ENCODE measurements at places on chromosomes 5 and 9.

DNA sequence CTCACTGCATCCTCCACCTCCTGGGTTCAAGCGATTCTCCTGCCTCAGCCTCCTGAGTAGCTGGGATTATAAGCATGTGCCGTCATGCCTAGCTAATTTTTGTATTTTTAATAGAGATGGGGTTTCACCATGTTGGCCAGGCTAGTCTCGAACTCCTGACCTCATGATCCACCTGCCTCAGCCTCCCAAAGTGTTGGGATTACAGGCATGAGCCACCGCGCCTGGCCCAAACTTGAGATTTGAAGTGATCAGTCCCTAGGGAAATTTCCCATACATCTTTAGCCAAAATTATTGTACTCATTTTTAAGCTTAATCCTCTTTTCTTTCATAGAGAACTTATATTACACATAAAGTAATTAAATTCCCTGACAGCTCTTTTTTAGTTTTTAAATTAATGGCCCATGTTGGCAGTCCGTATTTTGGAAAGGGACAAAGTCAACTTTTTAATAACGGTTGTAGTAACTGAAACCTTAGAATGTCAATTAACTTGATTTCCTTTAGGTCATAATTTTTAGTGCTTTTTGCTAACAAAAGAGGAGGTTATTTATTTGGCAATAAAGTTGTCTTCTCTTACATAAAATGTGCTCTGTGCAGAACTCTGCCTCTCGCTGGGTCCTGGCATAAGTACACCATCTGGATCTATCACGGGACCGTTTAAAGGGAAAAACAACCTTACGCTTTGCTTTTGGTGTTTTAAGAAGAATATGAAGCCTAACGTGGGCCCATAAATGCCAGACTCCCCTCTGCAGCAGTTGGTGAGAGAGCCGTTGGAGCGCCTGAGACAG lies 142.3 kb upstream of the OTULINL start:
- no peak for DNase-seq

DNA sequence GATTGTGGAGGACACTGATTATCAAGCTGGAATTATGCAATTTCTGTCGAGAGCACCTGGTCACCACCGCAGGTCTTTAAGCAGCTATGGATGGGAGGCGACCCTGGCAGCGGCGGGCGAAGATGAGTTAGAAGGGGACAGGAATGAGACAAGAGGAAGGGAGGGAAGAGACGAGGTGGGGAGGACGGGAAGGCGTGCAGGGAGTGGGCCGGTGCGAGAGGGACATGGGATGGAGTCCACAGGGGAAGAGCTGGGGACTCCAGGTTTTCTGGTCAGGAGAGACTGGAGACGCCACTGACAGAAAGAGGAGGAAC lies 192.3 kb downstream of the MELK start:
- DNase-seq, result no peak

DNA sequence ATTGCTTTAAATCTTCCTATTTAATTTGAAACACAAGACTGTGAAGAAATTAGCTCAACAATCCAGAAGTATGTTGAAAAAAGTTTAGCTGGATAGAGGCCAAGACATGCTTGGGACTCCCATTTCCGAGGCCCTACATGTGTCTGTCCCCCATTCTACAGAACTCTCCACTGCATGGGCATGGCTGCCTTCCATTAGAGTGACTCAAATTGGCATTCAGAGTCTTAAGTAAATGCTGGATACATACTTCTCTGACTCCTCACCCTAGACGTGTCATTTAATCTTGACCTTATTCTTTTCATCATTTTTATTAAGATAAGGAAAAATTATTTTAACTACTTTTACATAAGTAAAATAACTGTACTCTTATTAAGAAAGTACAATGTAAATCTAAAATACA lies 530.4 kb upstream of the CDH9 start:
- no peak for DNase-seq

GRCh38 chr9:89922099-89922498 lies 317.3 kb downstream of the GADD45G start:
- DNase-seq, result no peak

DNA sequence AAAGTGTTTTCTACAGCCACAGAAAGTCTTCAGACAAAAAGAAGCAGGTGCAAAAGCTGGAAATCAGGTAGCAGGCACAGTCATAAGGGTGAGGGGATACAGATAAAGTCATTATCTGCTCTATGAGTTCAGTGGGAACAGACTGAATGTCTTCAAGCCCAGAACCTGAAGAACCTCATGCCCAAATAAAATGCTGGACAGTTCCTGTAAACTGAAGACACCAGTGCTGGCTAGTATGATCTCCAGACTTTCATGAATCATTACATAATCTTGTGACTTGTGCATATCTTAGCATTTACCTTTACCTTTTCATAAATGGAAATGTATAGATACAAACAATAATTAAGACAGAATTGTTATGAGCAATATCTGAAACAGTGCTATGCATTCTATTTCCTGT lies 728.7 kb downstream of the DNAH5 start:
- DNase-seq, result no peak

DNA sequence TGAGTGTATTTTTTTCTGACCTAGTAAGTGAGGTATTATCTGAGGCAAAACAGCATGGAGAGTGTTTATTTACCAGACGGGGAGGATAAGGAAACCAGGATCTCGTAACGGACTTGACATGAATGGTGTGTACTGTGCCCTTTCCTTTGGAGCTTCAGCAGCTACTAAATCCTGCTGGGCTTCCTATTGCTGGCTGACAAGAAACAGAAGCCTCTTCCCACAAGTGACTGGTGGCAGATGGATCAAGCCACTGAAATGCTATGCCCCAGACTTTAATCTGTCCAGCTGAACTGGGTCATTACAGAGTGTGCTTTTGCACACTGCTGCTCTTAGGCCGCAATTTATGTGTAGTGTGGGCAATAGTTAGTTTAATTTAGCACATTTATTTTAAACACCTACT lies 162.7 kb upstream of the MRPS30 start:
- no peak for DNase-seq

DNA sequence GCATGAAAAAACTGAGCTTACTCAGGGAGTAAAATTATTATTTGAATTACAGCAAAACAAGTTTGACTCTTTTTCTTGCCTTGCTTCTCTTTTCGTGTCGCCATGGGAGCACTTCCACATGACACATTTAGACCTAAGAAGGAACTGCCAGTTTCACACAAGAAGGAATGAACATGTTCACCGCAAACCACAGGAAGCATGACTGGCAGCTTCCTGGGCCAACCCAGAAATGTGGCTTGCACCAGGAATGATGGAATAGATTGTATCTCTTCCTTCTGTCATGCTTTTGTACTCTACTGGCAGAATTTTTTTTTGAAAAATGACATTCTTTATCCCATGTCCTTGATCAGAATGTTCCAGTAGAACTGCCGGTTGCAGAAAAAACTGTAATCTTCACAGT lies 32.9 kb upstream of the MAN2A1 start:
- no peak for DNase-seq

GRCh38 chr5:169148138-169148740 lies 152.7 kb downstream of the SLIT3 start:
- no peak for DNase-seq

- no peak for DNase-seq
Observed at GRCh38 chr9:77021922-77022782, 2.7 kb downstream of the FOXB2 start.

DNA sequence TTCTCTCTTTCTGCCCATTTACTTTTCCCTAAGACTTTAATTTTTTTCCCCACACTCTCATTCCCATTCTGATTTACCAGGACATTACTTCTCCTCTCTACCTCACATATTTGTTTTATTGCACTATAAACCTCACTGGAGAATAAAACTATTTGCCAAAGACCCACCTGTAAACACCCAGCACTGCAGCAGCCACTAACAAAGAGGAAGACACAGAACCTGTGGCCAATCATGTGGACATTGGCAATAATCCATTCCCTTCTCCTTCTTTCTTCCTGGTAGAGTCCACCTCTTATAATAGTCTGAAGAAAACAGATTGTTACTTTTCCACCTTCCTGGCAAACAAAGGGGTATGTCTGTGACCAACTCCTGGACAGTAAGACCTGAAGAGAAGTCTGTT lies 8.3 kb upstream of the THBS4 start:
- no peak for DNase-seq

- no peak for DNase-seq
Observed at GRCh38 chr9:106450549-106450948, 412.4 kb upstream of the ZNF462 start.

GRCh38 chr9:7780261-7780988 lies 19.2 kb downstream of the DMAC1 start:
- no peak for DNase-seq

GRCh38 chr5:16572289-16573015 lies 44.3 kb downstream of the RETREG1 start:
- no peak for DNase-seq

GRCh38 chr5:35852084-35852734 lies 4.5 kb upstream of the IL7R start:
- DNase-seq, result peak; percentile 10

DNA sequence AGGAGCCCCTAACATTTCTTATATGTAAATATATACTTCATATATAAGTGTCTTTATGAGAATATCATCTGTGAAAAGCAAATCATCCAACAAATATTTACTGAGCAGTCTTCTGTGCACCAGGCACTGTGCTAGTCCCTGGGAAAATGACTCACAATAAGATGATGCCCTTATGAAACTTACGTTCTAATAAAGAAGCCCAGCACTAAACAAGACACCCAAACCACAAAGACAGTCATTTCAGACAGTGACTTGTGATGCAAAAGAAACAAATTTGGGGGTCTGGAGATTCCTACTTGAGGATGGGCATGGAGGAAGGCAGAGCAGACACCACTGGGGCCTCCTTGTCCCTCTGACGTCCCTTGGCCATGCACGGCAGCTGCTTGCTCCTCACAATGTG lies 30.6 kb upstream of the PPP1R2B start:
- DNase-seq, result no peak

DNA sequence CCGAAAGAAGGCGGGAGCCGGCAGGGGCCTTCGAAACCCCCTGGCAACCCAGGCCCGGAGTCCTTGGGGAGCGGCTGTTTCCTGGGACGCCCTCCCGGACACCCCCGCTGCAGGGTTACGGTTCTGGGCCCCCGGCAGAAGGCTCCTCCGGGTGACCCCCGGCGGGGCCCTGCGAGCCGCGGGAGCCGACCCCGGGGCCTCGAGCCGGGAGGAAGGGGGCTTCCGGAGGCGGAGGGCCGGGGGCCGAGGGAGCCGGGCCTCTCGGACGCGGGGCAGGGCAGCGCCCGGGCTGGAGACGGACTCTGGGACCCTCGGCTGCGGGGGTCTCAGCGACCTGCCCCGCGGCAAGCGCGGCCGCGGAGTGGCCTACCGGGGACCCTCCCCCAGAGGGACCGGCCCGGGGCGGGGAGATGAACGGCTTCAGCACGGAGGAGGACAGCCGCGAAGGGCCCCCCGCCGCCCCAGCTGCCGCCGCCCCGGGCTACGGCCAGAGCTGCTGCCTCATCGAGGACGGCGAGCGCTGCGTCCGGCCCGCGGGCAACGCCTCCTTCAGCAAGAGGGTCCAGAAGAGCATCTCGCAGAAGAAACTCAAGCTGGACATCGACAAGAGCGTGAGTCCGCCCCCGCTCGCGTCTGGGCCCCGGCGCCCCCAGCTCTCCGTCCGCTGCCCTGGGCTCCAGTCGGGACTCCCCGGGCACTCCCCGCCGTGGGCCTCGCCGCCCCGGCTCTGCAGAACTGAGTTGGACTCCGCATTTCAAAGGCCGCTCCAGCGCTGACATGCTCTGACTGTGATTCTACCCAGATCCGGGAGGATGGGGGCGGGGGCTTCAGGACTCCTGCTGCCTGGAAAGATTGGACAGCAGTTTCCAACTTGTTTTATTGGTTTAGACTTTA lies 645 bp downstream of the SAP30L start:
- DNase-seq, result peak; percentile 46

GRCh38 chr5:44294516-44294915 lies 94.7 kb downstream of the FGF10 start:
- no peak for DNase-seq

GRCh38 chr9:138098908-138099791 lies 221.6 kb downstream of the CACNA1B start:
- DNase-seq, result no peak

DNA sequence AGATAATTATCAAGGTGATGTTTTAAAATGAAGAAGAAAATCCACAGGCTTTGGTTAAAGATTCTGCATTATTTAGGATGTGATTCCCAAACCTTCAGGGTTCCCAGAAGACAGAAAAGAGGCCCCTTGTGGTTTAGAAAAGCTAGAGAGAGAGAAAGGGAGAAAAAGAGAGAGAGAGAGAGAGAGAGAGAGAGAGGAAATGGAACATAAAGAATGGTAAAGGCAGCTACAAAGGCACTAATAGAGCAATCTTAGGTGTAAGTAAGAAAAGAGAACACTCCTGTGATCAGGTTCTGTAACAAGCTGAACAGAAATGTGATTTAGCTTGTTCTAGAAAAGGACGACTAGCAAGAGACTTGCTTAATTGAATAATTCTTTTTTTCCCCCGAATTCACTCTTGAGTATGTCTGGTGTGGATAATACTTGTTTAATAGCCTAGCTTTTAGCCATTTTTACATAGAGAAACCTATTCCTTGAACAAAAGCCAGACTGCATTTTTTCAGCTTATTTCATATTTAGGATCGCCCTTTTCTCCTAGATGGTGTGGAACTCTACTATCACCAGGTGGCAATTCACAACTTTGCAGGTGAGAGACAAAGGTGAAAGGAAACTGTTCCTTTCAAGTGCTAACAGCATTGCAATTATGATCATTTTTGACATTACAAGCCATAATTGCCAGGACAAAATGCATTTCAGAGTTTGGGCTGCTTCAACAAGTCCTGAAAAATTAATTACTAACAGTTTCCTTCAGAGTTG lies 57.6 kb upstream of the SH3GL2 start:
- DNase-seq, result no peak

DNA sequence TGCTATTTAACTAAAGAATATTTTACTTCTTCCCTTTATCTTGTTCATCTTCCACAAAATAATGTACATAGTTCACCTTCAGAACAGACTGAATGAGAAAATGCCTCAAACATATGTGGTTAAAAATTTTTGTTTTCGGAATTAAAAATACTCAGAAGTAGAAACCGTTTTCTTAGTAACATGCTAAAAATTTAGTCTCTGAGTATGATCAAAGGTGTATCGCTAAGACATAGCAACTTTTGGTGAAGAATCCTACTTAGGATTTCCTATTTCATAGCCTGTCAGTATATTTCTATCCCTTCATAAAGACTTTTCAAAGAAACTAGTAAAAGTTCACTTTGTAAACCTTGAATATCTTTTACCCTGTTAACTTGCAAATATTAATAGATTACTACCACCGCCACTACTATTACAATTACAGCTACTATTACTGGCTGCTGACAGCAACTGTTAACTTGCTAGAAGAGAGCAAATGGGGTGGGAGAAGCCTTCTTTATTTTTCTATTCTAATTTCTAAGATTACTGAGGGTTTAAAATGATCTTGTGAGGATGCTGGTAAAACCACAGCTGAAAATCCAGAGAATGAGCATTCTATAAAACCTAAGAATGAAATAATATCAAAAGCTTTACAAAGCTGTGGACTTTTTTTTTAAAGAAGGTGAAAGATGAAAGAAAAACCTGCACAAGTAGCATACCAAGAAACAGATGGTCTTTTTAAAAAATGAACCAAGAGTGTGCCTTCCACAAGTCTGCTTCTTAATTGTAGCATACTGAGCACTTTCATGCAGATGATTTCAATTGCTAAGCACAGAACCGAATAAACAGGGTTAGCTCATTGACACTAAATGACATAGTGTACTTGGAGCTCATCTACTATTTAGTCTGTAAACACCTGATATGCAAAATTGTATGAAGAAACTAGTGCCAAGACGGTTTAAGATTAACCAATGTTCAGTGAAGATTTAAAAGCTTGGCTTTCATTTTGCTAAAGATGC lies 246.3 kb upstream of the EFNA5 start:
- DNase-seq, result no peak

- DNase-seq, result no peak
Observed at GRCh38 chr5:2263763-2264162, 381.0 kb upstream of the IRX4 start.
